ENCODE measurements at places on chromosomes 6 and 20.

DNA sequence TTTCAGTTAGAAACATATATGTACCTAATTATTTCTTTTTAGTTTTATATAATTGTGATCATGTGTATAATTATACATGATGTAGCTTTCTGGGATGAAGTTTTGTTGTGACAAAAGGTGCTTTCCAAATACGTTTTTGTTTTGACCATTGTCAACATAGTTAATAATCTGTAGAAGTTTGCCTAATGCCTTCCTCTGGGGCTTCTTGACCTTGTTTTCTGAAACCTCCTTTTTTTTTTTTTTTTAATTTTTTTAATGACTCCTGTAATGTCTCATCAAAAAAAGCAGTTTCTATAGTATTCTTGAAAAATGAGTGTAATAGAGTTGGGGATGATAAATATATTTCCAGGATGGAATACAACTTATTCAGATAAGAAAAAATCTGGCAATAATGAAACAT is 434.7 kb upstream of the SOX4 start:
- H3K27me3 ChIP-seq, result no peaks in the 10 kb centered on the region
- H3K4me3 ChIP-seq, result no peak overlapping the region
- H3K36me3 ChIP-seq, result no peaks in the 10 kb centered on the region
- H3K27ac ChIP-seq, result no peak overlapping the region
- no peak for DNase-seq
- H3K4me1 ChIP-seq, result peaks cover 28% of the 10 kb centered on the region

DNA sequence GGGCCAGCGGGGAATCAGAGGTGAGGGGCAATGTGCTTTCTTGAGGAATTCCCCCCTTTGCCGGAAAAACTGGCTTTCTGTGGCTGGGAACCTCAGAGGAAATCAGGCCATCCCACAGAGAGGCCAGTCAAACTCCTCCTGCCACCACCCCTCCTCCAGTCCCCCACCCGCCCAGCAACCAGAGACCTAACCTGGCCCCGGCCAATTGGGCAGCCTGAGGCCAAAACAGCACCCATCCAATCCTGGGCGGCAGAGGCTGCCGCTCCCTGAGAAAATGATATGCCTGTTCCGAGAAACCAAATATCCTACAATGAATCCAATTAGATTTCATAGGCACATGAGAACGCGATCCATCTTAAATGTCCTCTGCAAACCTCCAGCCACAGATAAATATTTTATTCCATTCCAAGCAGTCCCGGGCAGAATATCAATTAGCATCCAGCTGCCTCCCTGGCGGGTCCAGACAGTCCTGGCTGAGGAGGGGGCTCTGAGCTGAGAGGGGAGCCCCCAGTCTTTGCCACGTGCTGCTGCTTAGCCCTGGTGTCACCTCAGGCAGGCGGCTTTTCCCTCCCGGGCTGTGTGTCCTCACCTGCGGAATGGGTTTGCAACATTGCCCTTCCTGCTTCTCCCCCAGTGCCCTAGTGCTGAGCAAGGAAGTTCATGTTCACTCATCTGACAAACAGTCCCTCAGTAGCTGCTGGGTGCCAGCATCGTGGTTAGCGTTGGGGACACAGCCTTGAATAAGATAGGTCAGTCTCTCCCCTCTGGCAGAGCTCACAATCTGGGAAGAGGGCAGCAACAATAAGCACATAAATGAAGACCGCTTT is 95.0 kb downstream of the DLGAP4 start:
- no peaks in the 10 kb centered on the region for H3K36me3 ChIP-seq
- no peak overlapping the region for H3K27ac ChIP-seq
- no peak for DNase-seq
- H3K4me3 ChIP-seq, result no peak overlapping the region

GRCh38 chr6:17808609-17809008 is 101.9 kb upstream of the NUP153 start:
- H3K4me3 ChIP-seq, result no peak overlapping the region
- peaks cover 1% of the 10 kb centered on the region for H3K4me1 ChIP-seq
- H3K36me3 ChIP-seq, result no peaks in the 10 kb centered on the region
- H3K27me3 ChIP-seq, result peaks cover 5% of the 10 kb centered on the region
- H3K27ac ChIP-seq, result no peak overlapping the region
- DNase-seq, result no peak

GRCh38 chr6:41463062-41463930 is 82.9 kb upstream of the FOXP4 start:
- H3K4me1 ChIP-seq, result no peaks in the 10 kb centered on the region
- H3K27me3 ChIP-seq, result peaks cover 33% of the 10 kb centered on the region
- H3K36me3 ChIP-seq, result no peaks in the 10 kb centered on the region
- DNase-seq, result no peak

DNA sequence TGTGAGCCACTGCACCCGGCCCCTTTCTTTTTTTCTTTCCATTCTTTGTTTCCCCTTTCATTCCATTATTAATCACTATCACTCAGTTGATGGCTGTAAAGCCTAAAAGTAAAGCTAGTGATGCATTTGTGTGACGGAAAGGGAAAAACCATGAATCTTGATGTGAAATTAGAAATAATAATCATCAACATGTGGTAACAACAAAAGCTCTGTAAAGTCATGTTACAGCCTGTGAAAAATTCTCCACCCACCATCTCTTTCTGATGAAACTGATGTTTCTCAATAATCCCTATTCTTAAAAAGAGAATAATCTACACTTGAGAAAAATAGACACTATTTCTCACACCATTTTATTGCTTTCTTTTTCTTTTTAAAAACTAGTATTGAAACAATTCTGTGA is 80.0 kb downstream of the CRYBG1 start:
- H3K4me3 ChIP-seq, result no peak overlapping the region
- H3K27me3 ChIP-seq, result peaks cover 33% of the 10 kb centered on the region
- no peaks in the 10 kb centered on the region for H3K36me3 ChIP-seq
- DNase-seq, result no peak

DNA sequence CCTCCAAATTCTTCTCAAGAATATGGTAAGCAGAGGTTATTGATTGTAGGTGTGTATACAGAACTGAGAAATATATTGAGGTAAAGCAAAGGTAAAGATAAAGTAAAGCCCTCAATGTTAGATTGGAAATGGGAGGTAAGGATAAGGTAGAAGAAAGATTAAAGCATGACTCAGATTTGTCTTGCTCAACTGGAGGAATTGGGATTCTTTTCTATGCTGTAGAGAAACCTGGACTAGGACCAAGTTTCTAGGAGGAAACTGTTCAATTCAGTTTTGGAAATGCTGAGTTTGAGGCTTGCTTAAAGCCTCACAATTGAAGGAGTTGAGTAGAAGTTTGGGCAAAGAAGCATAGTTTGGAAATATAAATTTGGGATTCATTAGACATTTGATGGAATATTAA is 634.0 kb upstream of the PTCHD4 start:
- no peaks in the 10 kb centered on the region for H3K36me3 ChIP-seq
- H3K4me1 ChIP-seq, result no peaks in the 10 kb centered on the region
- no peaks in the 10 kb centered on the region for H3K27me3 ChIP-seq
- H3K27ac ChIP-seq, result no peak overlapping the region
- no peak for DNase-seq
- no peak overlapping the region for H3K4me3 ChIP-seq

DNA sequence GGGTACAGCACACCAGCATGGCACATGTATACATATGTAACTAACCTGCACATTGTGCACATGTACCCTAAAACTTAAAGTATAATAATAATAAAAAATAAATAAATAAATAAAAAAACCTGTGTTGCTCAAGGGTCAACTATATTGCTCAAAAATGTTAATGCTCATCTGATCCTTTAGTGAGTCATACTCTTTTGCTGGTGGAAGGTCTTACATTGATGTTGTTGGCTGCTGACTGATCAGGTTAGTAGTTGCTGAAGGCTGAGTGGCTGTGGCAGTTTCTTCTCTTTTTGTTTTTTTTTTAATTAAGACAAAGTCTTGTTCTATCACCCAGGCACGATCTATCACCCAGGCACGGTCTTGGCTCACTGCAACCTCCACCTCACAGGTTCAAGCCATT is 29.6 kb upstream of the SMIM26 start:
- no peaks in the 10 kb centered on the region for H3K27me3 ChIP-seq
- H3K27ac ChIP-seq, result no peak overlapping the region
- DNase-seq, result no peak
- H3K4me1 ChIP-seq, result peaks cover 4% of the 10 kb centered on the region
